ENCODE measurements at places on chromosomes 5 and 9. TPM values are rescaled to one million over a fixed set of nuclear protein-coding genes. Genes with fewer than 3 reads are reported as not detected.

The SPINK6 gene
- total RNA-seq: not detected

The LOX gene
- 41.8 TPM for total RNA-seq

The RASGRF2 gene
- total RNA-seq: 18.7 TPM

The DOCK8 gene
- total RNA-seq: 3.2 TPM

The KIF12 gene
- total RNA-seq: 0.10 TPM

The STING1 gene
- total RNA-seq: 67.3 TPM

The CHSY3 gene
- 1.3 TPM for total RNA-seq

The HAVCR2 gene
- 0.67 TPM for total RNA-seq

The FOXD4L5 gene
- total RNA-seq: not detected

The DMRT2 gene
- not detected for total RNA-seq

The PCDHGA2 gene
- 1.6 TPM for total RNA-seq

The MARCHF11 gene
- not detected for total RNA-seq

The C1QTNF3 gene
- total RNA-seq: 2.1 TPM

The ECM2 gene
- under 0.01 TPM for total RNA-seq

The CCDC192 gene
- total RNA-seq: not detected
